LHCN-M2 (cell line): ENCODE measurements at places on chromosomes 16 and 17. TPM values are rescaled to one million over a fixed set of nuclear protein-coding genes. Genes with fewer than 3 reads are reported as not detected.

Gene SLC12A3
- total RNA-seq, result 0.11 TPM in 1 of 2 replicates, not detected in the other

DNA sequence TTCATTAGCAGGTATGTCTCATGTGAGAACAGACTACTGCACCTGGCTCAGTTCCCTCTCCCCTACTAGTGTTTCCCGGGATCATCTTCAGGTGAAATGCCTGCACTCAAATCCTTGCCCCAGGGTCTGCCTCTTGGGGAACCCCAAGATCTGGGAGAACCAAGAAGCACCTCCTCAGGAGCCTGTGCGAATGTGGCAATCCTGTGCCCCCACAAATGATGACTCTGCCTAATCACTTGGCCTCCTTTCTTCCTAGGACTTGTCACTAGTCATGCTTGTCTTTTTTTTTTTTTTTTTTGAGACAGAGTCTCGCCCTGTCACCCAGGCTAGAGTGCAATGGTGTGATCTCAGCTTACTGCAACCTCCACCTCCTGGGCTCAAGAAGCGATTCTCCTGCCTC lies 21.7 kb downstream of the ADAD2 start:
- DNase-seq, result no peak

DNA sequence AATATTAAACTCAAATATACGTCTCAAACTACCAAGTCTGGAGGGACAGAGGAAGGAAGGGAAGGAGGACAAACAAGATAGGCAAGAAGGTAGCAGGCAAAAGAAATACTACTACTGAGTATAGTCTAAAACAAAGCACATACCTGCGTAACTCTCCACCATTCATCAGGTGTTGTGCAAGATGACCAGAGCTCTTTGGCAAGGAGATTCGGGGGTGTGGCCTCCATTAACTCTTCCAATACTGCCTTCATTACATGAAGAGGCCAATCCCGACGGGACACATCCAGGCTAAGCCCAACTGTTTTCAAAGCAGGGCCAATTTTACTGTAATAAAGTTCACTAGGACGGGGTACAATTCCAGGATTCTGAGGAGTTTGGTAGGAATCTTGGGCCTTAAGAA lies 38.2 kb upstream of the ARL6IP1 start:
- DNase-seq, result no peak

Gene RAI1
- 7.5 and 10.3 TPM in 2 replicates for total RNA-seq

- no peak for DNase-seq
These were observed 168.0 kb upstream of the FOXF1 start for GRCh38 chr16:86342161-86342834.

Gene CHST4
- 0.17 TPM in 1 of 2 replicates, not detected in the other for total RNA-seq

- peak; percentile 2 for DNase-seq
These were observed 106.6 kb downstream of the AIPL1 start for GRCh38 chr17:6328279-6328678.

- DNase-seq, result no peak
These were observed 7.7 kb downstream of the FBXL20 start for GRCh38 chr17:39393736-39394135.

DNA sequence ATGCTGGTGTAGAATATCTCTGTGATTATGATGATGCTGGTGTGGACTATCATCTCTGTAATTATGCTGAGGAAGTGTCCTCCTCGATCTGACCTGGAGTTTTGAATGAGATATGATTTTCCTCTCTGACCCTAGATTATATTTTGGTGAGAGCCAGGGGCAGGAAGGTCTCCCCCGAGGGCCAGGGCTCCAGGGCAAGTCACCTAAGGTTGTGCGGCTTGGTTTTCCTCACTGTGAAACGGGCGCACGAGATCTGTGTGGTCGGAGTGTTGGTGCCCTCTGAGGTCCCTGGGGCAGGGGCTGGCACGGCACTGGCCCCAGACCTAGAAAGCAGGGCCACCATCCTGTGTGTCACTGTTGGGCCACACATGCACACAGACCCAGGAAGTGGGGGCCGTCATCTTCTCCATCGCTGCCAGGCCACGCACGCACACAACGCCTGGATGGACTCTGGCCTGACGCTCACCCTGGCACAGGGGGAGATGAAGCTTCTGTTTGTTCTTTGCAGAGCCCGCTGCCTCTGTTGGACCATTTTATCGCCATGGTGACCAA lies 67.7 kb upstream of the ZNF469 start:
- DNase-seq, result no peak

DNA sequence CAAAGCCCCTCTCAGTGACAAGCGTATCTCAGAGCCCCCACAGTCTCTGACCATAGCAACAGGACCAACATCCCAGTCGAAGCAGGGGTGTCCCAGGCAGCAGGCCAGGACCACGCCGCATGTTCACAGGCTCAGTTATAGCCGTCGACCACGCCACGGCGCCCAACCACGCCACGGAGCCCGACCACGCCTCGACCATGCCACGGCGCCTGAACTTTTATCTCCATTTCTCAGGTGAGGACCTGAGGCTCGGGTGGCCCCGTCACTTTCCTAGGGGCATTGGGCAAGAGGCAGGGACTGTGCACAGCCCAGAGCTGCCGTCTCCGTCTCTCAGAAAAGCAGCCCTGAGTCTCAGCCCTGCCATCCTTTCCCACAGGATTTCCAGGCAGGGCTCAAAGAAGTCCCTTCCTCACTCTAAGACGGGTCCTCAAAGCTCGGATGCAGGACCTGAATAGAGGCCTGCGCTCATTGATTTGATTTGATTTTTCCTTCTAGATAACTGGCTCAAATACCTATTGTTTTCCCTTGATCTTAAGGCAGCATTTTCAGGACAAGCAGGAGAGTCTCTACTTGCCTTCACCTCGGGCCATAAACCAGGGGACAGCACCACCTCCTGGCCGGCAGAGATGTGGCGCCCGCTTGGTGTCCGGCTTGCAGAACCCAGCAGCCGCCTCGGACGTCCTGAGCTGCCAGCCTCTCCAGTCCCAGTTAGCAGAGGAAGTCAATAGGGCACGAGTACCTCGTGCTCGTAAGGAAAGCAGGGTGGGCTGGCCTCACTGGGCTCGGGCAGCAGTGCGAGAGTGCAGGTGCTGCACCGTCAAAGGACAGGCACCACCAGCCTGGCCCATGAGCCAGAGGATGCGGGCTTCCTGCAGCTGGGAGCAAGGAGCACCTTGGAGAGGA lies 38.8 kb downstream of the C16orf95 start:
- peak; percentile 62 for DNase-seq
